Renal cortical epithelial cell (primary cell): ENCODE measurements at places on chromosomes 1 and 21. TPM values are rescaled to one million over a fixed set of nuclear protein-coding genes. Genes with fewer than 3 reads are reported as not detected.

DNA sequence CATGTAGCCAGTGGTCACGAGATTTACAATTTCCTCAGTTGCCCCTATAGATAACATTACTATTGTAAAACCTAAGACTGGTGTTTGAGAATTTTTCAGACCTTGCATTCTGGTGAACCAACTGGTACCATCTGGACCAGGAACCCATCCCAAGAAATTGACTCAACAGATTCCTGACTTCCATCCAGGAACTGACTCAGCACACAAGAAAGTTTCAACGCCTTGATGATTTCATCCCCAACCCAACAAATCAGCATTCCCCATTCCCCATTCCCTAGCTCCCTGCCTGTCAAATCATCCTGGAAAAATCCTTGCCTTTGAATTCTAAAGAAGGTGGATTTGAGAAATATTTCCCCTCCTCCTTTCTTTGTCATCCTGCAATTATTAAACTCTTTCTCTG is 529.8 kb upstream of the PRMT6 start:
- peak; percentile 73 for DNase-seq

DNA sequence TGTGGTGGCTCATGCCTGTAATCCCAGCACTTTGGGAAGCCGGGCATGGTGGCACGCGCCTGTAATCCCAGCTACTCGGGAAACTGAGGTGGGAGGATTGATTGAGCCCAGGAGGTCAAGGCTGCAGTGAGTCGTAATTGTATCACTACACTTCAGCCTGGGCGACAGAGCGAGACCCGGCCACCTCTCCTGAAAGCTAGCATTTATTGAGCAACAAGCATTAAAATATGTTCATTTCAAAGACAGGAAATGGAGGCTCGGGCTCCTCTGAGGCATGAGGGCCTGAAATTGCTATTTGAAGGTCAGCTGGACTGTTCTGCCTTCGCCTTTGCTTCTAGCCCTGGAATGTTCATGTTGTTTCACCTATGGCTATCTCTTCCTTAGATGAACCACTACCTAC is 34.5 kb downstream of the SPATA21 start:
- peak; percentile 38 for DNase-seq

- DNase-seq = no peak
Measured at GRCh38 chr1:3398396-3399140, 55.9 kb upstream of the ARHGEF16 start.

DNA sequence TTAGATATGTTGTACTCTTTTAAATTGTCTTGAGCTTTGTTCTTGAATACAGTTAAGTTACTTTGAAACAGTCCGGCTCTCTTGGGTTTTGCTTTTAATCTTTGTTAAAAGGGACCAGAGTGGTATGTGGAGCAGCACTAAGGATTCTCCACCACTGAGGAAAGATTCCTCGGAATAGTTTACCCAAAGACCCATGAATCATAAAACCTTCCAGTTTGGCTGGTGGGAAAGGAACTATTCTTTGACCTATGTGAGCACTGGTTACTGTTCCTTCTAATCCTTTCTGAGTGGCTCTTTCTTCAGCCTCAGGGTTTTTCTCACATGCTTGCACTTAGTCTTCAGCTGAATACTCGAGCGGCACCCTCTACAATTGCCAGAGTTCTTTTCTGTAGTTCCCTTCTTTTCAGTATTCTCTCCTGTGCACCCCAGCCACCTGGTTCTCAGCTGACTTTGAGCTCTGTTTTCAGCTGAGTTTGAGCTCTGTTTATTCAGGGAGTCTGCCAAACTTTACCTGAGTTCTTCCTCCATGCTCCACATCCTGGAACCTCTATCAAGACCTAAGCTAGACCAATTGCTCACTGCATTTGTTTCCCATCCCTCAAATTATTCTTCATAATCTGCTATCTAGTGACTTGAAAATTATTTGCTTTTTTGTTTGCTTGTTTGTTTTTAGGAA is 253.8 kb upstream of the PLXNA2 start:
- no peak for DNase-seq

DNA sequence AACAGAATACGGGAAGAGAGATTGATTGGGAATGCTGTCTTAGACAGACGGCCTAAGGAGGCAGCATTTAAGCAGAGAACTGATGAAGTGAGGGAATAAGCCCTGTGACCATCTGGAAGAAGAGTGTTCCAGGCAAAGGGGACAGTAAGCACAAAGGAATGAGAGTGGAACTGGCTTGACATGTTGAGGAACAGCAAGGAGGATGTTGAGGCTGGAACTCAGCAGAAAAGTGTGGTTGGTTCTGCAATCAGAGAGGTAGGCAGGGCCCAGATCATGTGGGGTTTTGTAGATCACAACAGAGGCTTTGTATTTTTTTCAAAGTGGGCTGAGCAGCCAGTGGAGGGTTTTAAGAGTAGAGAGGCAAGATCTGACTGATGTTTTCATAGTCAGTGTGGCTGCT is 157.4 kb downstream of the DNM3 start:
- DNase-seq = no peak

DNA sequence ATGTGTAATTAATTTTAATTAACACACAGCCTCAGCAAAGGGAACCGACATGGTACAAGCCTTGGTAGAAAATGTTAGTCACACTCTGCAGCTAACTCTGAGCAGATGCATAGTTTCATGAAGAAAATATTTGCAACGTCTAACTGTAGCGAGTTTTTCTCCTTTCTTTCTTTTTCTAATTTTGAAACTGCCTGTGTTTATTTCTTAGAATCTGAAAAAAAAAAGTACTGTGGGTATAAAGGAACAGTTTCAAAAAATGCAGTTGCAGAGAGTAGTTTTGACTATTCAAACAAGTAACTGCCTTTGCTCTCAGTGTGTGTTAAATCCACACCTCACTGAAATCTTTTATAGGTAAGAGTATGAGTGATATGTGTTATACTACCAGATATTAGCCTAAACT is 149.9 kb upstream of the C1orf105 start:
- no peak for DNase-seq

GRCh38 chr1:155884031-155884960 is 24.9 kb downstream of the SYT11 start:
- no peak for DNase-seq

- no peak for DNase-seq
Measured at GRCh38 chr1:14183329-14183728, 415.2 kb upstream of the KAZN start.

DNA sequence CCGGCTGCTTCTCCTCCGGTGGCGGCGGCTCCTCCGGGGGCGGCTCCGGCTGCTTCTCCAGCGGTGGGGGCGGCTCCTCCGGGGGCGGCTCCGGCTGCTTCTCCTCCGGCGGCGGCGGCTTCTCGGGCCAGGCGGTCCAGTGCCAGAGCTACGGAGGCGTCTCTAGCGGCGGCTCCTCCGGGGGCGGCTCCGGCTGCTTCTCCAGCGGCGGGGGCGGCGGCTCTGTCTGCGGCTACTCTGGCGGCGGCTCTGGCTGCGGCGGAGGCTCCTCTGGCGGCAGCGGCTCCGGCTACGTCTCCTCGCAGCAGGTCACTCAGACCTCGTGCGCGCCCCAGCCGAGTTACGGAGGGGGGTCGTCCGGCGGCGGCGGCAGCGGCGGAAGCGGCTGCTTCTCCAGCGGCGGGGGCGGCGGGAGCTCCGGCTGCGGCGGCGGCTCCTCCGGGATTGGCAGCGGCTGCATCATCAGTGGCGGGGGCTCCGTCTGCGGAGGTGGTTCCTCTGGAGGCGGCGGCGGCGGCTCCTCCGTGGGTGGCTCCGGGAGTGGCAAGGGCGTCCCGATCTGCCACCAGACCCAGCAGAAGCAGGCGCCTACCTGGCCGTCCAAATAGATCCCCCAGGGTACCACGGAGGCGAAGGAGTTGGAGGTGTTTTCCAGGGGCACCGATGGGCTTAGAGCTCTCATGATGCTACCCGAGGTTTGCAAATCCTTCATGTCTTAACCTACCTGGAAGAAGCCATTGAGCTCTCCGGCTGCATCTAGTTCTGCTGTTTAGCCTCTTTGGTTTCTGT is 2.0 kb downstream of the LORICRIN start:
- DNase-seq = no peak

DNA sequence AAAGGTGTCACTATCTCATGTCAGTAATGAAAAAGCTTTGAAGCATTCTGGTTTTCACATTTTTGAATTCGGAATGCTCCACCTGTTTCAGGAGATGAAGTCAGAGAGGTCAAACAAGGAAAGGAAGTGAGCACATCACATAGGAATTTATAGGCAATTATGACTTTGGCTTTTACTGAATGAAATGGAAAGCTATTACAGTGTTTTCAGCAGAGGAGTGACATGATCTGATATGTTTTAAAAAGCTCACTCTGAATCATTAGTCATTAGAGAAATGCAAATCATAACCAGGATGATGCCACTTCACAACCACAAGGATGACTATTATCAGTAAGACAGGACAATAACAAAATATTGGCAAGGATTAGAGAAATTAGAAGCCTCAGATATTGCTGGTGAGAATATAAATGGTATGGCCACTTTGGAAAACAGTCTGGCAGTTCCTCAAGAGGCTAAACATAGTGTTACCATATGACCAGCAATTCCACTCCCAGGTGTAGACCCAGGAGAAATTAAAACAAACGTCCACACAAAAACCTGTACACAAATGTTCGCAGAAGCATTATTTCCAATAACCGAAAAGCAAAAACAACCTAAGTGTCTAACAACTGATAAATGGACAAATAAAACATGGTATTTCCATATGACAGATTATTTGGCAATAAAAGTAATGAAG is 7.5 kb downstream of the TAF1A start:
- DNase-seq = peak; percentile 63

DNA sequence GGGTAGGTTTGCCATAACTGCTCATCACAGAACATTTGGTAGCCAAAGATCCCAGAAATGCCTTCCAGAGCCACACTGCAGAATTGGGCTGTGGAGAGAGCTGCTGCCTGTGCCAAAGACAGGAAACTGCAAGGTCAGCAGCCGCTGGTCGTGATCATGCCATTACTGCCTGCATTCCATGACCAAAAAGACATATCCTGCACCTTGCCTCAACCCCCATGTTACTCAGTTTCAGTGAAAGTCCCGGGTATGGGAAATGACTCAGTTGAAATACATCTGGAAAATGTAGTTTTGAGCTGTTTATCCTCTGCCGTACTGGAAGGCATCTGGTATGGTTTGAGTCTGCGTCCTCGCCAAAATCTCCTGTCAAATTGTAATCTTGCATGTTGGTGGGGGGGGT is 161.7 kb downstream of the FCRL5 start:
- DNase-seq = peak; percentile 79

DNA sequence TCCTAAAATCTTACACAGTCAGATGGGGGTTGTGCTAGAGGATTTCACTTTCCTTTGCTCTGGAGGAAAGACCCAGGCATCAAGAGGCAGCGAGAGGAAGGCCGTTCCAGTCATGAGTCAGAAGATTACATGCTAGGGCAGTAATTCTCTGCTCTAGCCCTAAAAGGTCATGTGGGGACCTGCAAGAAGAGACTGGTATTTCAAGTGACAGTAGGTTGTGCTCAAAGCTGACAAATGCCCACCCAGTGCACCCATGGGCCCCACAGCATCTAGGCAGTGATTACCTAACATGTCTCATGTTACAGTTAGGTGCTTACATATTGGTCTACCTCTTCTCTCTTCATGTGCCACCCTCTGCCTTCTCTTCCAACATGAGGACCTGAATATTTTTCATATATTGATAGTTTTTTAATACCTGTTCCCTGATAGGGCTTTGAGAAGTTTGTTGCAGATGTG is 99.7 kb upstream of the BEND5 start:
- DNase-seq = peak; percentile 46

- no peak for DNase-seq
Measured at GRCh38 chr1:190196020-190196419, 281.6 kb downstream of the BRINP3 start.

Gene WNT3A
- not detected in 2 replicates for total RNA-seq

Gene CNKSR1
- total RNA-seq = 5.2 and 6.4 TPM in 2 replicates

Gene OR10J1
- not detected in 2 replicates for total RNA-seq

Gene GJA5
- total RNA-seq = 0.10 and 0.87 TPM in 2 replicates

Gene CTH
- total RNA-seq = 3.9 and 4.3 TPM in 2 replicates

Gene RNU1-1
- total RNA-seq = under 0.01 TPM in 2 replicates

Gene SELENON
- 7.3 and 38.9 TPM in 2 replicates for total RNA-seq

Gene ZFP69B
- 1.2 and 4.9 TPM in 2 replicates for total RNA-seq
